Smooth muscle cell of trachea (primary cell): ENCODE measurements at places on chromosomes 12 and 14. TPM values are rescaled to one million over a fixed set of nuclear protein-coding genes. Genes with fewer than 3 reads are reported as not detected.

The CCDC196 gene
- total RNA-seq = not detected in 2 replicates

The ADAMTS20 gene
- not detected in 2 replicates for total RNA-seq

The CCDC197 gene
- not detected in 2 replicates for total RNA-seq

The HHIPL1 gene
- total RNA-seq = 9.3 and 20.7 TPM in 2 replicates

The RAB35 gene
- 22.0 and 40.4 TPM in 2 replicates for total RNA-seq
